ENCODE measurements at places on chromosomes 11 and 22.

GRCh38 chr11:102186551-102187191 lies 76.4 kb downstream of the YAP1 start:
- no peak for DNase-seq

GRCh38 chr11:32792111-32792947 lies 2.1 kb downstream of the CCDC73 start:
- DNase-seq = no peak

DNA sequence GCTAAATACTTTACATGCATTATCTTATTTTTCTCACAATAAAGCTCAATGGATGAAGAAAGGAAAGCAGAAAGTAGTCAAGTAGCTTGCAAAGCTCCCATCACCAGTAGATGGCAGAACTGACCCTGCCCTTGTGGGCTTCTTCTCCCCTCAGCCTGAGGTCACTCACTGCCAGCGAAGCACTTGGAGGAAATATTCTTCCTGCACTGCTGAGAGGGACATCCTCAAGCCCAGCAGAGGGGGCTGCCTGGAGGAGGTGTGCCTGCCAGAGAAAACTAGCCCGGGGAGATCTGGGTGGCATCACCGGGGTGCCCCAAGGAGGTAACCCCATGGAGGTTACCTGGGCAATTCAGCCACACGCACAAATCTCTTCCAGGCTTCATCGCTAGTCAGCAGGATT lies 6.6 kb downstream of the APOL4 start:
- no peak for DNase-seq

DNA sequence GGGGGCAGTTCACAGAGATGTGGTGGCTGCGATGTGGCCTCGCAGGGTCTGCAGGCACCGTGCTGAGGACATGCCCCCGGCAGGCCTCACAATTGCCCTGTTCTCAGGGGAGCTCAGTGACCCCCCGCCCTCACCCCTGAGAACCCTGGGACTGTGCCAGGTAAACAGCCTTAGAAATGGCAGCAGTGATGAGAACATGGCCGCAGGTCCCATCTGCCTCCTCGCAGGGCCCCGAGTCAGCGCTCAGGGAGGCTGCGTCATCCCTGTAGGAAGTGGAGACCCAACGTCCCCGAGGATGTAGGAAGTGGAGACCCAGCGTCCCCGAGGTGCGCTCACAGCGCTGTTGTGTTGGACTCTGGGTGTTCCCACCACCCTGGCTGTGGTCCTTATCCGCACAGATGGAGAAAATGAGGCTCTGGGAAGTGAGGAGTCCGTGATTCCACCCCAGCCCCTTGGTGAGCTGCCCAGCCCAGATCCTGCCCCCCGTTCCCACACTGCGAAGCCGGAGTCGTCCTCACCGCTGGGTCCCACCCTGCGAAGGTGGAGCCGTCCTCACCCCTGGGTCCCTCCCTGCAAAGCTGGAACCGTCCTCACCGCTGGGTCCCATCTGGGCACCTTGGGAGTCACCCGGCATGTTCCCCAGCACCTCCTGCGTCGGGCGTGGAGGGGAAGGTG lies 1086.8 kb downstream of the BRD1 start:
- no peak for DNase-seq

GRCh38 chr11:1461826-1462697 lies 24.5 kb downstream of the MOB2 start:
- no peak for DNase-seq

- DNase-seq = no peak
Observed at GRCh38 chr22:41094041-41094593, 1.7 kb downstream of the EP300 start.

GRCh38 chr11:72528121-72528520 lies 93.8 kb upstream of the CLPB start:
- DNase-seq = no peak

DNA sequence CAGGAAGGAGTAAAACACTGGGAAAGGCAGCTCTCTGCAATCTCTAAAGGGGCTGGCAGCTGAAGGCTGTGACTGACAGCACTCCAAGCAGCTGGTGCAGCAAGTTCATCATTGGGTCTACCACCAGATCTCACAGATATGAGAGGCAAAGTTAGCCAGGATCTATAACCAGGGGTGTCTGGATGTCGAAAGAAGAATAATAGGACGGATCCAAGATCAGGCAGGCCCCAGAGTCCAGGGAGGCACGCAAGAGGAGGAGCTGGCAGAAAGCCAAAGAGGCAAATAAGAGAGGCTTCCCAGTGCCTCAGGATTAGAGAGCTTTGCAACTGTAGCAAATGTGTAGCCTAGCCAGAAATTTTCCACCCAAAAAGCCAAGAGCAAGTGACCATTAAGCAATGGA lies 77.1 kb downstream of the RBMXL2 start:
- DNase-seq = no peak

GRCh38 chr11:45503311-45503710 lies 162.1 kb downstream of the CHST1 start:
- no peak for DNase-seq

DNA sequence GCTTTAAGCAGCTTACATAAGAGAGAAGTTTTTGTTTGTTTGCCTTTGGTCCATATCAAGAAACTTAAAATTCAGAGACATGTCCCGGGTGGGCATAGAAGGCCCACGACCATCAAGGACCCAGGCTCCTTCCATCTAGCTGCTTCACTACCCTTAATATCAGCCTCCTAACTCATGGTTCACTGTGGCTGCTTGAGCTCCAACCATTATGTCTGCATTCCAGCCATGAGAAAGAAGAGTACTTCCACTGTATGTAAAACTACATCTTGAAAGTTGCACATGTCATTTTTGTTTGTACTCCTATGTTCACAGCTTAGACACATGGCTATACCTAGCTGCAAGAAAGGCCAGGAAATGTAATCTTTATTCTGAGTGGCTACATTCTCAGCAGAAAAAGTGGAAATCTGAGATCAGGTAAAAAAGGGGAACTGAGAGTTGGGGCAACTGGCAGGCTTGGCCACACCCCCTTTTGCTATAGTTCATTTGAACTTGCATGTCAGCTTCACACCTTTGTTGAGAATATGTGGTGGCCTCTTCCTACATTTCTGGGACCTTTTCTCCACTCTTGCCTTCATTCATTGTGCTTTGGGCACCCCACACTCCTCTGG lies 81.3 kb upstream of the TP53I11 start:
- DNase-seq = no peak

DNA sequence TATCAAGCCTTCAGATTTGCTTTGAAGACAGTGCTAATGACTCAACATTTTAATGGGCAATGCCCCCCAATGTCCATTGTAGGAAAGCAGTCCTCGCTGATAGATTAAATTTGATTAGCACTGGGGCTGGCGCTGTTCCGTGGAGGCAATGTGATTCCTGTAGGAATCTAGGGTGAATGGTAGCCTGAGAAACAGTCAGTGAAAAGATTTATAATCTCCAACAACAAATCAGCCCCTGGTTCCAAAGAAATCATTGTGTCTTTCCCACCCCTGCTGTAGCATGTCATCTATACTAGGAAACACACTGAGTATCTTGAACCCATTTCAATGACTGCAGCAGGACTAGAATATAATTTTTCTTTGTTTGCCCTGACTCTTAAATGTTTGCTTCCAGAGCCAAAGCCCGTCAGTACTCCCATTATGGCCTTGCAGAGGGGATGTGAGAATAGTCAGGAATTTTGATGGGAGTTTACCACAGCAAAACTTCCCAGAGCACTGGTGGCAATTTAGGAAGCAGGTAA lies 36.1 kb downstream of the MPPED2 start:
- no peak for DNase-seq

DNA sequence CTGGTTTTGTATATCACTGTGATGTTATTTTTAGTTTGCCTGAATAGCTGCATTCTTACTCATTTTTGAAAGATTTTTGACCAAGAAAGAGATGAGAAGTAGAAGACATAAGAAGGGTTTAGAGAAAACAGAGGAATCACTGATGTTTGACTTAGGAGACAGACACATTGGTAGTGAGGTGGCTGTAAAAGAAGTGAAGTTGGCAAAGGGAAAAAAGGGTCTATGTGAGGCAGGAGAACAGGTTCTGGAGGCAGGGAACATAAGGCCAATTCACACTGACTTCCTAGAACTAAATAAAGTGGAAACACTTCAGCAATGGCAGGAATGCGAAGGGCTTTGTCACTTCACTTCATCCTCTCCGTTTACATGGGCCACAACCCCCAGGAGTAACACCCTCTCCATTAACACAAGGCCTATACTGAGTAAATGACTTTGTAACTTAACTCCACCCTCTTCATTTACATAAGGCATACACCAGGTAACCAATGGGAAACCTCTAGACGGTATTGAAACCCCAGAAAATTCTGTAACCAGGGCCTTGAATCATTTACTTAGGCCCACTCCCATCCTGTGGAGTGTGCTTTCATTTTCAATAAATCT lies 36.5 kb downstream of the CTSC start:
- DNase-seq = no peak

- DNase-seq = no peak
Observed at GRCh38 chr22:49807129-49807528, 20.5 kb downstream of the BRD1 start.

- DNase-seq = no peak
Observed at GRCh38 chr11:124591430-124591829, 19.8 kb upstream of the PANX3 start.

GRCh38 chr11:22275600-22275999 lies 62.6 kb upstream of the SLC17A6 start:
- no peak for DNase-seq

GRCh38 chr11:55942785-55943392 lies 6.7 kb upstream of the OR5I1 start:
- DNase-seq = peak; percentile 12

DNA sequence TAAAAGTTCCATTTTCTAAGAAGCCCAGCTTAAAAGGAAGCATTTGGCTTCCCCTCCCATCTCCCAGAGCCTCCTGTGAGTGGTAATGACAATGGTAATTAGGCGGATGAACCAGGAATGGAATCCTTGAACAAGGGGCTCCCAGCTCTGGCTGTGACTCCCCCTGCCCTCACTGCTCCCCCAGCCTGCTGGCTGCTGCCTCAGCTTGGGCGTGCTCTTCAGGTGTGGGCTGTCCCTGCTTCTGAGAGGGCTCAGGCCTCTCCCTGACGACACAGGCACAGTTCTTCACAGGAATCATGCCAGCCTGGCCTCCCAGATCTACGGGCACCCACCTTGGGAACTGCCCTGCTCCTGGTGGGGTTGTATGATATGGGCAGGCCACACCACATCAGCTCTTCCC lies 81.7 kb upstream of the NARS2 start:
- DNase-seq = no peak

DNA sequence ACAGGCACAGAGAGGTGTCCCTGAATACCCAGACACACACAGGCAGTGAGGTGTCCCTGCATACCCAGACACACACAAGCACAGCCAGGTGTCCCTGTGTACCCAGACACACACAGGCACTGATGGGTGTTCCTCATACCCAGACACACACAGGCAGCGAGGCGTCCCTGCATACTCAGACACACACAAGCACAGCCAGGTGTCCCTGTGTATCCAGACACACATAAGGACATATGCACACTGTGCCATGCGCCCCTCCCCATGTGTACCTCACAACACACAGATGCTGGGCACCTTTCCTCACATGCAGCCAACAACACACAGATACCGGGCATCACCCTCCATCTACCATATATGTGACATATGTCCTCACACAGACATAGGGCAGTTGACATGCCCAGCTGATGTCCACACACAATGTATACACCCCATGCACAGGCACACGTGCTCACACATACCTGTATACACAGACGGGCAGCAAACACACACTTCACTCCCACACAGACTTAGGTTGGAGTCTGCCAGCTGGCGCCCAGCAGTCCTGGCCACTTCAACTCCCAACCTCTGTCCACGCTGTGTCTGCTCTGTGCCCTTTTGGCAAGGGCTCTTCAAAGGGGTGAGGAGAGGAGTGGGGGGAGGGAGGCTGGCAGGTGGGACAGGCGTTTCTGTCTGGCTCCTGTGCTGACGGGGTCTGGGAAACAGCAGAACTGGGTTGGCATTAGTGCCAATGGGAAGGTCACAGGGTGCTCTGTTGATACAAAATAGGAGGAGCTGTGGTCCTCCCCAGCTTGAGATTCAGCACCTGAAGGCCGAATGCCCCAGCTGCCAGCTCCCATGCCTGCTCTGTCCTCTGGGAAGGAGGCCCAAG lies 69.4 kb upstream of the ALX4 start:
- no peak for DNase-seq

- peak; percentile 6 for DNase-seq
Observed at GRCh38 chr11:102229510-102230123, 87.7 kb upstream of the BIRC3 start.

DNA sequence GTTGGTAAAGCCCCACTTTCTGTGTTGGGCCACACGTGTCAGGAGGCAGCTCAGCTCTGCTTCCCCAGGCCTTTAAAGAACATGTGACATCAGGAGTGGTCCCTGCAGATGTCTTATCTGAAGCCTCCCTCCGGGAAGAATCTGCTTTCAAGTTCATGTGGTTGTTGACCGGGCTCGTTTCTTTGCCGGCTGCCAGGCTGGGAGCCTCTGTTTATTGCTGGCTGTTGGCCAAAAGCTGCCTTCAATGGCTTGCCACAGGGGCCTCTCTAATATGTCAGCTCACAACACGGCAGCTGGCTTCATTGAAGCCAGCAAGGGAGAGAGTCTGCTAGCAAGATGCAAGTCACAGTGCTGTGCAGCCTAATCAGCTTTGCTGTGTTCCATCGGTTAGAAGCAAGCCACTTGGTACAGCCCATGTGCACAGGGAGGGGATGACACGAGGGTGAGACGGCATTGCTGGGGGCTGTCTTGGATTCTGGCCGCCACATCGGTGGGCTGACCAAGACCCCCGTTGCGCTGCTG lies 14.6 kb downstream of the MRGPRF start:
- no peak for DNase-seq

DNA sequence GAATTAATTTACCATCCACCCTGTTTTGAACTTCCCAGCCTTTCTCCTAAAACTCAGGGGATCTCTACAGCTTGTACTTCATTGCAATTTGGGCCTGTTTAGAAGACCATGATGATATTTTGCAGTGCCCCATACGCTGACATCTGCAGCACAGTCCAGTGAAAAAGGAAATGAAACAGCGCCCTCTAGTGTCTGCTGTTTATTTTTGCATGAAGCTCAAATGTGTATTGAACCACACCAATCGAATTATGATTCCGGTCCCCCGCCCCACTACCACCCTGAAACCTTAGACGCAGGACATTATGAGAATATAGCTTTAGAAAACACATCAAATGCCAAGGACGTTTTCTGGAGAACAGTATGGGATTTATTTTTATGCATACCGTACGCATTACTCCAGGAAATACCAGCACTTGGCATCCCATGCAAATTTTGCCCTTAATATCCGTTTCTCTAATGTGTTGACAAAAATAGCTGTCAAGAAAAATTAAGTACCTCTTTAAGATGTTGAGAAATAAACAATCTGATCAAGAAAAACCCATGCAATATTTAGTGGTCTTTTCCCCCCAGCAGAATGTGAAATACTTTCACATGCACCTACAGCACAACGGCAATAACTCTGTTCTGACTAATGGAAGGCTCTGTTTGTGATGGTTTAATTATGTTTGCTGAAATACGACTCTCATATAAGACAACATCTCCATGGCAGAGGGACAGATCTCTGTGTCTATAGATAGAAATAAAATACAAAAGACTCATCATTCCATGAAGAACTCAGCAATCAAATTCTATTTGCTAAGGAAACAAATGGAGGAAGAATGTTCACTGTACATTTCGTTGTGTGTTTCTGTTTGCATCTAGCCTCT lies 93.9 kb downstream of the TECTA start:
- peak; percentile 37 for DNase-seq

Measured in SK-N-MC (cell line).